NCI-H748 treated with DMSO at 0.1 percent for 48 hours (cell line): ENCODE measurements at places on chromosomes 6 and 20.

DNA sequence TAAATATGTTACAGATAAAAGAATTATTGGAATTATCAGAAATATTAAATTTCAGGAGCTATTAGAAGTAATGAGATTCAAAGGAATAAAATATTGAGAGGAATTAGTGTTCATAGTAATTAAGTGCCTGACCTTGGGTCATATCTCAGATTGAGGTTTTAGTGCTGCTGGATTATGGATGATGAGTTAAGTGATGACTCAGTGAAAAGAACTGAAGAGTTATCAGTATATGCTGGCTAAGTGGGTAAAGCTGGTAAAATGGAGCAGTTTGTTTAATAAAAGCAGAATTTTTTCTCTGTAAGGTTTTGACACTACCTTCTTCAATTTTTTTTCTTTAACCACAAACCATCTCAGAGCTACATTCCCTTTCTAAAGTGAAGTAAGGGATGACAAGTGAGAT lies 206.7 kb downstream of the MANEA start:
- no peak for DNase-seq

- no peak for DNase-seq
Measured at GRCh38 chr6:44062771-44063560, 64.3 kb downstream of the MRPL14 start.

- no peak for DNase-seq
Measured at GRCh38 chr6:81790034-81790433, 37.6 kb upstream of the TENT5A start.

GRCh38 chr6:4055420-4056041 lies 23.4 kb downstream of the FAM217A start:
- DNase-seq: peak; percentile 10

DNA sequence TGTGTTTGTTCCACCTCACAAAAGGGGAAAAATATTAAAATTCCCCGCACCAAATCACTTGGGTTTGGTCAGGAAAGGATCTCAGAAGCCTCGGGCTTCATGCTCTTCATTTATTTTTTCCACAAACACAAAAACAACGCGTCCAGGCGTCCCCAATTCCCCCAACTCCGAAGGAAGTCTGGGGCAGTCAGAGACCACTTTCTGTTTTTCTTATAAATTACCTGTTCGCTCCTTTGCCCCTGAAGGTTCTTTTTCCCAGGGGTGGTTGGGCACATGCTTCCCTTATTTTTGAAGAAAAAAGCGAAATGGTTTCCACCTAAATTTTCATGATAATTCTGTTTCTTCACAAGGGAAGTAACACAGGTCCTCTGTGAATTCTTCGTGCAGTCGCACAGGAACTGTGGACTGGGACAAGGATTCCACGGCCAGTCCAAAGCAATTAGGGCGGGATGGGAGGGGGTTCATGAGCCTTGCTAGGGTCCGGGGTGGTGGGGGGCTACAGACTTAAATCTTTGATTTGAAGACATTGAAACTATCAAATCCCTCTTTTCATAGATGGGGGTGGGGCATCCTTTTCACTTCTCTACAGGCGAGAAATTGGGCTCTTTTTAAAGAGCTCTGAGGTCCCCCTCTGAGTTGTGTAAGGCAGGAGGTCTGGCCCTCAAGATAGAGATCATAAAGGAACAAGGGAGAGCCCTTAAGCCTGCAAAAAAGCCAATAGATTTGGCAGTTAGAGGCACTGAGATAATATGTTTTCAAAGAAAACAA lies 30.5 kb upstream of the HFE start:
- DNase-seq: no peak

DNA sequence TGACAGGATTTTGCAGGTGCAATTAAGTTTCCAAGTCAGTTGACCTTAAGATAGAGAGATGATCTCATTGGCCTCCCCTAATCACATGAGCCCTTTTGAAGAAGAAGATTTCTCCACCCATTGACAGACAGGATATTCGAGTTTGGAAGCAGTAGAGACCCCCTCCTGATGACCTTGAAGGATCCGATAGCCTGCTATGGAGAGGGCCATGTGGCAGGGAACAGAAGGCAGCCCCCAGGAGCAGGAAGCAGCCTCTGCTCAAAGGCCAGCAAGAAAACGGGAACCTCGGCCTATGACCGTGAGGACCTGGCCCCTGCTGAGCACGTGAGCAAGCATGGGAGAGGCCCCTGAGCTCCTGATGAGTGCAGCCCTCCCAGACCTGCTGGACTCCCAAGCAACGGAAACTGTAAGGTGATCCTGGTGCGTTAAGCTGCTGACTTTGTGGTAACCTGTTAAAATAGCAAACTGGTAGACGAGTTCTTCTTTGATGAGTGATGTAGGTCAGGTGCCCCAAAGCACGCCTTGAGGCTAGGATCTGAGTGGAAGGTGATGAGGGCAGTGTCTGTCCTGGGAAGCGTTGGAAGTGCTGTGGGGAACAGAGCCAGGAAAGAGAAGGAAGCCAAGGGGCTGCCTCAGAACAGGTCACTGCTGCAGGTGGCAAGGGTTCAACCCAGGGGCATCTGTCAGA lies 18.5 kb upstream of the TUBB2A start:
- no peak for DNase-seq

GRCh38 chr6:82072121-82072521 lies 175.4 kb downstream of the IBTK start:
- peak; percentile 97 for DNase-seq

GRCh38 chr6:1201547-1202200 lies 110.2 kb upstream of the FOXQ1 start:
- DNase-seq: no peak

GRCh38 chr20:34570859-34571306 lies 12.4 kb downstream of the MAP1LC3A start:
- DNase-seq: no peak

DNA sequence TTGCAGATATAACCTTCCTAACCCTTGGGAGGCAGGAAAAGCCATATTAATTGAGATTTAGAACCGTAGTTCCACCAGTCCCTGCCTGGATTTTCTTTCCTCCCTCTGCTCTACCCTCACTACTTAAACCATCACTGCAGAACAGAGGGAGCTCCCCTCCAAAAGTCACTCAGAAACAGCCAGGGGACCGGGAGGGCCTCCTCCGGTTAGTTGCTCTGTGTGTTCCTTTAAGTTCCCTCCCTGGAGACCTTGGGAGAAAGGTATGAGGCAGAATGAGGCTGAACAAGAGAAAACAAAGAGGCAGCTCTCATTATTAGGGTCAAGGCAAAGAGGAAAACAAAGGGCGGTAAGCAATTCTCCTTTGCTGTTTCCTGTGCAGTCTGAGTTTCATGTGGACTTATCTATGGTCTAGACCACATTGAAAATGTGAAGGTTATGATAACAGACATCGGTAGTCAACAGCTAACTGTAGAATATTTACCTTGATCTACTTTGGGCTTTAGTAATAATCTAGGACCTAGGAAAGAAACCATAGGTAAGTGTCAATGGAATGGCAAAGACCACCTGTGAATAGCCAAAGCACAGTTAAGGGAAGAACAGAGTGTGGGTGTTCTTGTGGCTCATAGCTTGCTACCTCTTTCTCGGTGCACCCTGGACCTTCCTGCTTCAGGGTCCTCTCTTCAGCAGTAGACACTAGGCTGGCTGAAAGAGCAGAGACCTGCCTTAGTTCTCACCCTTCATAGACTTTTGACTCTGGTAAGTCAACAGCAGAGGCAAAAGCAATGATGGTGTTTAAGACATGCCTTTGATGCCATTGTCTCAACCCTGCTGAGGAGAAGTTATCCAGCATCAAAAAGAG lies 250.9 kb upstream of the CITED2 start:
- no peak for DNase-seq

GRCh38 chr6:132479131-132479530 lies 33.8 kb downstream of the STX7 start:
- DNase-seq: no peak

- DNase-seq: no peak
Measured at GRCh38 chr20:1423625-1424106, 30.8 kb upstream of the FKBP1A start.

- DNase-seq: no peak
Measured at GRCh38 chr6:156634951-156635371, 142.2 kb upstream of the ARID1B start.

DNA sequence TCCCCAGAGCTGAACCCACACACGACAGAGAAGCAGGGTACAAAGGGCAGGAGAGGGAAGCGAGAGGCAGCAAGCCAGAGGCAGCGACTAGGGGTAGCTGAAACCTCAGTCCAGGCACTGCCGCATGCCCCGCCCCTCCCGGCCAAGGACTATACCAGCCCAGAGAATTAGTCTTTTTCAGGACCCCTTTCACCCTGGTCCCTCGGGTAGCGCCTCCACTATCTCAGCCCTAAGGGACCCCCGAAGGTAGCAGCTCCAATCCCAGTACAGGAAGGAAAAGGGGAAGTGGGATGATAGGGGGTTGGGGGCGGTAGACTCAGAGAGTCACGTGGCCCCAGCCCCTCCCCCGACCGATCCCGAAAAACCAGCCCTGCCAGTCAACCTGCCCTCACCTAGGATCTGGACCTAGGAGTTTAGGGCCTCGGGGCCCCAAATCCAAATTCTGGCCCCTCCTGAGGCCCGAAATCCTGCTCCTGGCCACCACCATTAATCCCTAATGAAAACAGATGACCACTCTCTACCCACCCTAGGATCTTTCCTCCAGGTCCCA lies 1.3 kb downstream of the RGL2 start:
- DNase-seq: no peak

DNA sequence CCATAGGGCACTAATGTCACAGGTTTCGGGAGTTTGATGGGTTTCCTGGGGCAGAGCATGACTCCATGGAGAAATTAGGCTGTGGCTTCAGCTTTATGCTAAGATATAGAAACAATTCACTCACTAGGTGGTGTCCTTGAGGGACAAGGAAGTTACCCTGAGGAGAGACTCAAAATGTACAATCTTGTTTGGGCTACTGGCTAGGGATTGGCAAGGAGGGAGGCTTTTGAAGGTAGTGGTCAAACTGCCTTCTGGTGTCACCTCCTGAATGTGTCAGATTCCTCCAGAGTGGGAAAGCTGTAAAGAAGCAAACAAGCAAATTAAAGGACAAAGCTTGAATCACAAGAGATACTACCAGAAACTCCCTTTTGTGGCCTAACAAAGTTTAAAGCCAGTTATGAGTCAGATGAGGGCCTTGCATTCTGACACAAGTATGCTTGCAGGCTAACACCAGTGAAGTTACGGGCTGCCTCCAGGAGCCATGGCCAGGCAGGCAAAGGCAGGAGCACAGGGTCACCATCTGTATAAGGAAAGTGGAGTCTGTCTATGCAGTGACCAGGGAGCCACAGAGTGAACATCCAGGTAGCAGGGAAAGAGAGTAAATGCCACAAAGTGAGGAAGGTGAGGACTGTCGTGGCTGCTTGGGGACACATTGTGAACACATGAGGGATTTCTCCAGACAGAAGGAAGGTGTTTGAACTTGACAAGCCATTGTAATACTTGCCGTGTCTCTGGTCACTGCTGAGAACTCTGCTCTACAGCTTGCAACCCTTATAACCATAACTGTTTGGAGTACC lies 107.7 kb upstream of the DTNBP1 start:
- no peak for DNase-seq

GRCh38 chr6:31386099-31386498 lies 17.3 kb upstream of the MICA start:
- DNase-seq: no peak

DNA sequence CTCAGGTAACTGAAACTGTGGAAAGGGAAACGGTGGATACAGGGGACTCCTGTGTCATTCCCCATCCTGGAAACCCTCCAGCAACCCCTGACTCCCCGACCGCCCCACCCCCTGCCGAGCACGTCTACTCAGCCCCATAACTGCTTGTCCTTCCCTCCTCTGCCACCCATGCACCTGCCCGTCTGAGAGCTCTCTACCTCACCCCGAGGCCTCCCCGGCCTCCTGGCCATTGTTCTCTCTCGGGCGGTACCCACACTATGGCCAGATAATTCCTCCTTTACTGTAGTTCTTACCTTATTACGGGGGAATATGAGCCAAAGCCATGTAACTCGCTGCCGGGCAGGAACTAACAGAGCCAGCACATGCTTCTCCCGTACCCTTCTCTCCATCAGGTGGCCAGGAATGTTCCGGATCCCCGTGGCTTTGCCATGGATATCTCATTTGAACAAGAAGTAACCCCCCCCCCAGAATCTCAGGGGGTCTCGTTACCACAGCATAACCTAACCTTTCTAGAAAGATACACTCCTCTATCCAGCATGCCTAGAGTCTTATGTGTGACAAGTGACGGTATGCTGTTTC lies 4.8 kb upstream of the IRF4 start:
- no peak for DNase-seq

GRCh38 chr20:39835130-39835842 lies 853.8 kb downstream of the MAFB start:
- no peak for DNase-seq

DNA sequence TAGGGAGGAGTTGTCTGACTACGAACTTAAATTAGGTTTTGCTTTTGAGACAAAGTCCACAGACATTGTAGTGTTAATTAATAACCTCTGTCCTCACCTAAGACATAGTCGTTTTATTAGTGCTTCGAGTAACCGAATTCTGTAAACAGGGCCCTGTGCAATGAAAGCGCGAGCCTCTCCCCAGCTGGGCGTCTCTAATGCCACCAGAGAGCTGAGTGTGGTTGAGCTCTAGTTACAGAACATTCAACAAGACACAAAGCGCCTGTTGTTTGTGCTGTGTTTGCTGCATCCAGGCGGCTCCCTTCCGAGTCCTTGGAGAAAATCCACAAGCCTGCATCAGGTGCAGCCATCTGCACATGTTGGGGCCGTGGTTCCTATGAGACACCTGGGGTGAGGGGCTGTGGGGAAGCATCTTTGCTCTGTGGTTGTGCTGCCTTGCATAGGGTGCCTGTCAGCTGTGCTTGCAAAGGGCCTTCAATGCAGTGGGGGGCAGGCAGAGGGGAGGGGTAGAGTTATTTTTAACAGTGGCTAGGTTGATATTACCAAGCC lies 63.9 kb downstream of the CD164 start:
- DNase-seq: peak; percentile 13

DNA sequence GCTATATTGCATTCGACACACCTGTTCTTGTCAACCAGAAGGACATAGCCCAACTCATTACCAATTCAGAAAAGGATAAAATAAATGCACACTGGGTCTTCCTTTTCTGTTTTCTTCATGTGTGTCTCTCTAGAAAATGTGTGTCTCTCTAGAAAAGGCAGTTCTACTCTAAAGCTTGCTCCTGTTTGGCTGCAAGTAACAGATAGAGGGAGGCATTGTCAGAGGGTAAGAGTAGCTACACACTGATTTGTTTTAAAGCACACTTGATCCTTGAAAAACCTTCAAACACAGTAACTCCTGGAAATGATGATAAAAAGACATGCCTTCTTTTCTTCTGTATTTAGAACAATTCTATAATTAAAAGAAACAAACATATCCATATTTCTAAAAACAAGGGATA lies 21.3 kb downstream of the GRM1 start:
- DNase-seq: no peak

- DNase-seq: no peak
Measured at GRCh38 chr6:30930506-30930905, 1.5 kb downstream of the SFTA2 start.
